Activated T-cell treated with anti-CD3 and anti-CD28 coated beads, Interleukin-2, amount 50 U/mL, for 72 hours (primary cell): ENCODE measurements at places on chromosomes 4 and X.

DNA sequence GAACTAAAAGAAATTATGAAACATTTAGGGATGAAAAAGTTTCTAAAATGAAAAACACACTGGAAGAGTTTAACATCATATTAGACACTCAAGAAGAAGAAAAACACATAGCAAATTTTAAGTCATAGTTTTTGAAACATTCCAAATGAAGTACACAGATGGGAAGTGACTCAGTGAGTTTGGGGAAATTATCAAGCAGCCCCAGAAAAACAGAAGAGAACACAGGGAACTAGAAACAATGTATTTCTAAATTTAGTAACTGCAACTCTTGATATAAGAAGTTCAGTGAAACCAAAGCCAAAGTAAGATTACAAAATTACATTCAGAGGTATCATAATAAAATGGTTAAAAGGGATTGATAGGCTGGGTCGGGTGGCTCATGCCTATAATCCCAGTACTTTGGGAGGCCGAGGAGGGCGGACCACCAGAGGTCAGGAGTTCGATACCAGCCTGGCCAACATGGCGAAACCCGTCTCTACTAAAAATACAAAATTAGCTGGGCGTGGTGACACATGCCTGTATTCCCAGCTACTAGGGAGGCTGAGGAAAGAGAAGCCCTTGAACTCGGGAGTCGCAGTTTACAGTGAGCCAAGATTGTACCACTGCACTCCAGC lies 461.2 kb downstream of the KCTD8 start:
- H3K36me3 ChIP-seq: no peaks in the 10 kb centered on the region
- H3K4me3 ChIP-seq: no peak overlapping the region
- no peaks in the 10 kb centered on the region for H3K27me3 ChIP-seq
- DNase-seq: no peak

- no peak overlapping the region for H3K27ac ChIP-seq
- no peaks in the 10 kb centered on the region for H3K27me3 ChIP-seq
- no peak overlapping the region for H3K4me3 ChIP-seq
- DNase-seq: no peak
- no peaks in the 10 kb centered on the region for H3K36me3 ChIP-seq
- H3K4me1 ChIP-seq: no peaks in the 10 kb centered on the region
Measured at GRCh38 chr4:177573507-177573906, 131.3 kb upstream of the AGA start.

DNA sequence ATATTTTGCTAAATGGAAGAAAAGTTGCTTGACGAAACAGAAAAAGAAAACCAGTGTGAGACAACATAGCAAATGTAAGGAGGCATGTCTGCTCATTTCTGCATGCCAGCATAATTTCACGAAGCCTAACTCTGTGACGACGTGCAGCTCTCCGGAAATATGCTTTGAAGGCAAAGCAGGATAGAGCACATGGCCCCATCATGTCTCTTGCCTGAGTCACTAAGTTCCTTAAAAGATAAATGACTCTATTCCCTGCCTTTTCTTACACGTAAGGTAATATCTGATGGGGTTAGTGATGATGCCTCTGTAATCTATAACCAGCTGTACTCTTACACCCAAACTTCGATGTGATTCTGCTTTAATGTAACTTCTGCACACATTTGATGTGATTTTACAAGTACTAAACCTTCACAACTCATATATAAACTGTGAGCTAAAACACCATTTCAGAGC lies 64.5 kb downstream of the ANXA3 start:
- H3K27ac ChIP-seq: no peak overlapping the region
- H3K4me3 ChIP-seq: no peak overlapping the region
- no peak for DNase-seq
- no peaks in the 10 kb centered on the region for H3K36me3 ChIP-seq
- H3K27me3 ChIP-seq: no peaks in the 10 kb centered on the region
- peaks cover 47% of the 10 kb centered on the region for H3K4me1 ChIP-seq

- no peaks in the 10 kb centered on the region for H3K27me3 ChIP-seq
- peaks cover 49% of the 10 kb centered on the region for H3K4me1 ChIP-seq
- no peak overlapping the region for H3K4me3 ChIP-seq
- H3K27ac ChIP-seq: no peak overlapping the region
- DNase-seq: no peak
Measured at GRCh38 chrX:44946771-44947170, 73.8 kb downstream of the KDM6A start.
